EH (cell line): ENCODE measurements at places on chromosomes 3 and 15.

DNA sequence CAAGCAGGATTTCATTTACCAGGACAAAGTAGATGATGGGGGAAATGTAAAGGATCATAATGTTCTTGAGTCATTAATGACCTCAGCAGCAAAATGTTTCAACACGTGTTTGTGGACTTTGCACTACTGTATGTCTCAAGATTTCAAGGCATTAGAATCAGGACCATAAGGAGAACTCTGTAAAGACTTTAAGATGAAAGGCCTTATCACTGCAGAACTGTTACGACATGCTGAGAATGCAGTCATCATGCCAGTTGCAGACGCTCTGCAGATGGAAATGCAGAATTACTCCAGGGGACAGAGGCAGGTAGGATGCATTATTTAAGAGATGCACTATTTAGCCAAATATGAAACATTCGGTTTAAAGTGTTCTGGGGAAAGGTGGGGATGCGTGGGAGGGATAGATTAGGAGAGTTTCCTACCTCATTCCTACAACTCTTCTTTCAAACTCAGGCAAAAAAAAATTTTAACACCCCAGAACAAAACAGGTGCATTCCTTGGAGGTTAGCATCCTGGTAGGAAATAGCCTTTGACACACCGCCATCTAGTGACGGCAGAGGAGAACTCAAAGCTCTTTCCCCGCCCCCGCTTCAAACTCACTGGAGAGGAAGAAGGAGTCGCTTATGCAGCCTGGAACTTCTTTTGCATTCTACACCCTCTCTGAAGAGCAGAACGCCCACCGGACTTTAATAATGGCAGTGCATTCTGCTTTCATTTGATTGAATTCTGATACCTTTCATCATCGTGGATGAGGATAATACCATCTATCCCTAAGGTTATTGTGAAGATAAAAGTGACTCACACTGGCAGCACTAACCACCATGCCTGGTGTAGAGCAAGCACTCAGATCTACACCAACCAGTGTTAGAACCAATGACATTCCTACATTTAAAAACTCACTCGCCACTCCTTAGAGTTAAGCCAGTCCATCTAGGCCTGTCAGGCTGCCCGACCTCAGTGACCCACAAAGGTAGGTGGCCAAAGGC, 43.1 kb upstream of the TOPAZ1 start:
- DNase-seq = peak; percentile 72

DNA sequence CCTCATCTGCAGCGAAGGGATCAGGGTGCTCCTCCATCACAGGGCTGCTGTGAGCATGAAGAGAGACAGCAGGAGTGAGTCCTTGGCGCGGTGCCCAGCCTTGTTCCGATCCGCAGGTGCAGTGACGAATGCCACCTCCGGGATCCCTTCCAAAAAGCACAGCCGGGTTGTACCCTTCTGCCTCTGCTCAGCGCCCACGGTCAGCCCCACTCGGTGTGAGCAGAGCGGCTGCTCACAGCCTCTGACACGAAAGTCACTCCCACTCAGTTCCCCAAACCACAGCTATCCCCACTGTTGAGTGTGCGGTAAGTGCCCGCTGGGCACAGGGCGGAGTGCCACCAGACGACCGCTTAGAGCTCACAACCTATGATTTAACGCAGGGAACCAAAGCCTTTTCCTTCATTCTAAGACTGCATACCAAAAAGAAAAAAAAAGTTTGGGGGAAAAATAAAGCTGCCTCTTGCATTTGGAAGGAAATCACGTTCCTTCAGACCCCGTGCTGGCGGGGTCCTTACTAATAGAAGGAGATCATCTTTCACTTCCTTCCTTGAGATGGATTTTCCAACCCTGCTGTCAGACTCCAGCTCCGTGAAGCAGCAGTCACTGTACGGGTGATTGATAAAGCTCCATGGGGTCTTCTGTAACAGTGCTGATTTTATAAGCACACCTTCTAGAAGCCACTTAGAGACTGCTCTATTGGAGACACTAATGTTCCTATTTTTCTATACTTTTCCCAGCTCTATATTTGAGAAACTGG, 34.7 kb upstream of the TUBGCP5 start:
- no peak for DNase-seq

DNA sequence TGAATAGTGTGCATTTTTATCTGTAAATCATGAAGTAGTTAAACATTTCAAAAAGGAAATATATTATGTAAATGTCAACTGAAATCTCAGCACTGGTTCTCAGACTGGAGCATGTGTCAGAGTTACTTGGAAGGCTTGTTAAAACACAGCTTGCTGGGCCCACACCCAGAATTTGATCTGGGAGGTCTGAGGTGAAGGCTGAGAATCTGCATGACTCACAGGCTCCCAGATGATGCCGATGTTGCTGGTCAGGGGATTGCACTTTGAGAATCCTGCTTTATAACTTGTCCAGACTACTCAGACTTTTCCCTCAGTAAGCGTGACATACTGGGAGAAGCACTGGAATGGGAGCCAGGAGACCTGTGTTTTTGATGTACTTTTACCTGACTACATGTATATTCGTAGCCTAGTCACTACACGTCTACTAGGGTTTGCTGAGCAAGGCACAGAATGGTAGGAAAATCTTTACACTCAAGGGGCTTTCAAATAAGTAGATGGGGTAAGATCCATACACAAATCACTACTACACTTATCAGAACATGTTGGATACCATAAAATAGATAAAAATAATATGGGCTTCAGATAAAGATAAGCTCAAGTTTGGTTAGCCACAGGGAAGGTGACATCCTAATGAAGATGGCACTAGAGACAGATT, 77.1 kb upstream of the MEX3B start:
- peak; percentile 99 for DNase-seq

- DNase-seq = peak; percentile 6
Observed at GRCh38 chr3:110767156-110767555, 304.5 kb upstream of the NECTIN3 start.

DNA sequence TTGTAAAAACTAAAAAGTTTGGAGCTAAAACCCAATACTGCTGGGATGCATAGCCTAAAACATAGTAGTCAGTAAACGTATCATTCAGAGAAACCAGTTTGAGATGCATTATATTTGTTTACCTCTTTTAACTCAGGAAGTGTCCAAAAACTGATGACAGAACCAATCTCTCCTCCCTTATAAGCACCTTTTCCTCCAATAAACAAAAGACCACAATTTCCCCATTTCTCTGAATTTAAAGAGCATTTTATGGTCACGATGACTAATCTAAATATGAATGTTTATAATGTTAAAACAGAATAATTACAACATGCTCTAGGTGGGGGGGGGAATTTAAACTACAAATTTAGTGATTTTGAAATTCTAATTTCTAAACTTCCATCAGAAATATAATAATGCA, 58.5 kb downstream of the CEP63 start:
- no peak for DNase-seq

- DNase-seq = no peak
Observed at GRCh38 chr3:16508591-16508995, 4.9 kb downstream of the RFTN1 start.

- DNase-seq = no peak
Observed at GRCh38 chr15:94912760-94913159, 681.4 kb downstream of the MCTP2 start.

GRCh38 chr3:190382082-190382481, 5.9 kb upstream of the CLDN16 start:
- peak; percentile 65 for DNase-seq

DNA sequence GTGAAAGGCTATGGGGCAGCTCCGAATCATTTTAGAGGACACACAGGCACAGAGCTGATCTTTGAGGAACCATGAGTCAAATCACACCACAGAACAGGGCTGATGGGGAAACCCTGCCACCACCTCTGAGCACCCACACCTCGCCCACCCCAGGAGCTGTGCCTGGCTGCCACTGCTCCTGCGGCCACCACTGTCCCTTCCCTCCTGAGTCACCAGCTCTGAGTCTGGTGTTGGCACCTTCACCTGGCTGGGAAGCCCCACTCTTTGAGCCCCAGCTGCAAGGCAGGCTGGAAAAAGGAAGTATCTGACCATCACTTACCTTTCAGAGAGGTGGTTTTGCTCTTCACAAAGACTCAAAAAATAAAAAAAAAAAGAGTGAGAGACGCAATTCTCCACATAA, 63.6 kb upstream of the MEF2A start:
- DNase-seq = no peak

GRCh38 chr3:177320765-177321247, 123.5 kb upstream of the TBL1XR1 start:
- DNase-seq = peak; percentile 88

GRCh38 chr15:81625896-81626295, 251.9 kb upstream of the TMC3 start:
- no peak for DNase-seq

- DNase-seq = no peak
Observed at GRCh38 chr3:15477951-15478639, 43.4 kb downstream of the COLQ start.

- DNase-seq = no peak
Observed at GRCh38 chr15:84871428-84871985, 13.0 kb upstream of the SLC28A1 start.

DNA sequence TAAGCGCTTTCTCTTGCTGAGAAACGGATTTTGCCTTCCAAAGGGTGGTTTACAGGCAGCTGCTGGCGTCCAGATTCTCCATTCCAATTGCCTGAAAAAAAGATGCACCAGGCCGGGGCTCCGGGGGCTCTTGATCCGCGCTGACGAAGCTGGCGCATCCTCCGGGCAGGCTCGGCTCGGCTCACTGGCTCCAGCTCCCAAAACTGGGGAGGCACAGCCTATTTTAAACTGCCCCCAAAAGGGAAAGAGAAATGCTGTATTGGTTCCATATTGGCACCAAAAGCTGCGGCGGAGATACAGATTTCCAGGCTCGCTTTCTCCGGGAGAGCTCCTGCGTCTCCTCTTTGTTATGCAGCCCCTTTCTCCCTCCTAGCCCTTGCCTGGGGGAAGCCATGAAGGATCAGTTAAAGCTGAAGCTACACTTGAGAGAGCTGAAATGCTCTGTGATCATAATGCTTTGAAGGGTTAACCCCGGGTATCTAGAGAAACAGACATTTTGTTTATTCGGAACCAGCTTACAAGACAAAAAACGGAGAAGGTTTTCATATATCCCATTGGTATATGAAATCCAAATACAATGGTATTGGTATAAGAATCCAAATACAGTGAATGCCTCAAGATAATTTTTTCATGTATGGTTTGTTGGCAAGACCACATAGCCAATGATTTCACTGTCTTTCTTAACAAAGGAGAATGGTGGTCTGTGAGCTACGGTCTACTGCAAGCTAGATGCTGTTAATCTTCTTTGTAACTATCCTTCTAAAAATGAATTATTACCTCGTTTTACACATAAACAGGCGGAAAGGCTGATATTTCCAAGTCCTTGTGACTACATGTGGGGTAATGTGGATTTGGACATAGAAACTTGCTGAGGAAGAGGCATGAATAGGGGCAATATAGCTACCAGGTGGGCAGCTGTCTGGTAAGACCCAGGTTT, 693 bp downstream of the CD200 start:
- no peak for DNase-seq

DNA sequence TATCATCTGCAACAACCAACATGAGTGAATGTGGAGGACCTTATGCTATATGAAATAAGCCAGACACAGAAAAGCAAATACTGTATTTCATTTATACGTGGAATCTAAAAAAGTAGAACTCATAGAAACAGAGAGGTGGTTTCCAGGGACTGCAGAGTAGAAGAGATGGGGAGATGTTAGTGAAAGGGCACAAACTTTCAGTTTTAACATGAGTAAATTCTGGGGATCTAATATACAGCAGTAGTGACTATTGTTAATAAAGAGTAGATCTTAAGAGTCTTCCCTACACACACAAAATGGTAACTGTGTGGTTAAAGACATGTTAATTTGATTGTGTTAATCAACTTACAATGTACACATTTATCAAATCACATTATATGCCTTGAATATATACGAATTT, 20.9 kb upstream of the MELTF start:
- DNase-seq = no peak

- DNase-seq = peak; percentile 85
Observed at GRCh38 chr3:20857636-20858035, 671.6 kb upstream of the SGO1 start.

- peak; percentile 47 for DNase-seq
Observed at GRCh38 chr15:37695719-37696118, 238.7 kb upstream of the TMCO5A start.

DNA sequence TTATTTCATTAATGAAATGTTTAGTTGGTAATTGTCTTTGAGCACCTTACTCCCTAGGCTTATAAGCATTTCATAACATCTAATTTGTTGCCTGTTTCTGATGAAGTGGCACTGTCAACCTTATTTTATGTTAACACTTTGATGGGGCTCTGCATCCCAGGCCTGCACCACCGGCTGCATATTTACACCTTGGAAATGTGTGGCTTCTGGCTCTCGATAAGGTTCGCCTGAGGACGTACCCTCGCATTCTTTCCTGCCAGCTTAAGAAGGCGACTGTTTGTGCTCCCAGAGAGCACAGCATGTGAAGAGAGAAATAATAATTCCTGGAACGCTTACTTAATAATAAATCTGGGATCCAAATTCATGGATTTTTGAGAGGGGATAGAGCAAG, 763.3 kb upstream of the CFAP20DC start:
- DNase-seq = no peak

- DNase-seq = peak; percentile 67
Observed at GRCh38 chr3:172467170-172467824, 19.0 kb upstream of the GHSR start.

DNA sequence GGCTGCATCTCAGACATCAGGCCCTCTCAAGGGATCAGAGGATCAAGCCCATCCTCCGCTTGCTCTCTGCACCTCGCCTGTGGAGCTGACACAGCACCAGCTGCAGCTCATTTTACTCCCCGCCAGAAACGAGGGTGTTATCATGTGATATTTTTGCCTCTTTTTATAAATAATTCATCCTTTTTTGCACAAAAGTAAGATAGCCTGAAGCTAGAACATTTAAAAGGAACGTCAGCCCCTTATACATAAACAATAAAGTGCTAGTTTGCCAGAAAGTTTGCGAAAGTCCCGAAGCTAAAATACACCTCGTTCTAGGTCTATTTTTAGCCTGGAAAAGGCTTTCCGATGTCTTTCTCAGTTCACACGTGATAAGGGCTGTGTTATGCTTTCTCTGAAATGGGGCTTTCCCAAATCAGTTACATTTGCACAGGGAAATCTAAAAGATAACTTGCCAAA, 9.6 kb upstream of the FAM174B start:
- peak; percentile 82 for DNase-seq

- DNase-seq = peak; percentile 94
Observed at GRCh38 chr3:86995537-86995936, 4.6 kb upstream of the VGLL3 start.

DNA sequence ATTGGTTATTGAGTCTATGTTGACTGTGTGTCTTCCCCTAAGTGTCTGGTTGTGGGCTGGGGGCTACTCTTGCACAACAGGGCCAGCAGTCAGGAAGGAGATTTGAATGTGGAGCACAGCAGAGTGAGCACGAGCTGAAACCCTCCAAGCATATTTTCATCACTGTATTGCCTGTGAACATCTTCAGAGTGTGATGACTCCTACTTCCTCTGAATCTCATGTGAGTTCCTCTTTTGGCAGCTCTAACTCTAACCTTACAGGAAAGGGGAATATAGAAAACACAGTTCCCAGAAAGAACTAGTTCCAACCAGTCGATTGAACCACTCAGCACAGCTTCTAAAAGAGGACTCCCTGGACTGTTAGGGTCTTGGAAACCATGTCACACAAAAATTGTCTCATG, 211.6 kb downstream of the RAP2B start:
- DNase-seq = peak; percentile 3

GRCh38 chr3:165859061-165859460, 21.8 kb upstream of the BCHE start:
- DNase-seq = no peak

- no peak for DNase-seq
Observed at GRCh38 chr15:28942046-28942445, 56.3 kb downstream of the APBA2 start.

GRCh38 chr3:190853464-190853863, 9.0 kb downstream of the GMNC start:
- no peak for DNase-seq
